ENCODE measurements at places on chromosomes 11 and 22.

DNA sequence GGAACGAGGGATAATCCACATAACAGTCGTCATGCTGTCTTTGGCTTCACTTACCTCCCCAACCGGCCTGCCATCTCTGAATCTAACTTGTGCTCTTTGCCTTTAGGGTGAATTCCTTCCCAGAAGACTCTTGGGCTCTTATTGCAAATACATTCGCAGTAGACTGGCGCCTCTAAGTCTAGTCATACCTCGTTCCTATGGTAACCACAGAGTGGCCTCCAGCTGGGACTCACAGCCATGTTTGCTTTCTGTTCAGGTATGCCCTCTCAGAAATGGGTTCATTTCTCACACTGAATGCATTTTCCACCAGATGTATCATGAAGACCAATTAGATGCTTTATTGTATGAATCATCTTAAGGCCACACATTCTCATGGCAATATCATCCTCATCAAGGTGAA lies 112.7 kb downstream of the FAR1 start:
- DNase-seq, result no peak

DNA sequence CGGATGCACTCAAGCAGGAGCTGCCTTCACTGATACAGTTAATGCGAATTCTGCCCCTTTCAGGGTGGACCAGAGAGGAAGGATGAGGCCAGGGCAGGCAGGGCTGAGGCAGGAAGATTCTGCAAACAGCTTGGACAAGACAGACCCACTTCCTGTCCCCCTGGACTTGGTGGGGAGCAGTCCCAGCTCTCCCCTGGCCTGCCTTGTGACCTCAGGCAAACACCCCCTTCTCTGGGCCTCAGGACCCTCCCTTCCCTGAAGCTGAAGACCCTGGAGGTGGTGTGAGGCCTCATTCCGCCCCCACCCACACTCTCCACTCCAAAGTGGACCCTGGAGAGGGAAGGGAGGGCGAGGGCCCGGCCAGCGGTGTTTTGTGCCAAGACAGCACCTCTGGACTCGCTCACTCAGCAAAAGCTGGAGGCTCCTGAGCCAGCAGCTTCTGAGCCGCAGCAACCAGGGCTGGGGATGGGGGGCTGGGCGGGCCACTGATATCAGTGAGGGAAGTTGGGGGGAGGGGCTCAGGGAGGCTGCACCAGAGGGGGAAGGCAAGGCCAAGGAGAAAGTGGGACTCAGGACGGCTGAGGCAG lies 8.5 kb downstream of the RAB3IL1 start:
- DNase-seq, result no peak

DNA sequence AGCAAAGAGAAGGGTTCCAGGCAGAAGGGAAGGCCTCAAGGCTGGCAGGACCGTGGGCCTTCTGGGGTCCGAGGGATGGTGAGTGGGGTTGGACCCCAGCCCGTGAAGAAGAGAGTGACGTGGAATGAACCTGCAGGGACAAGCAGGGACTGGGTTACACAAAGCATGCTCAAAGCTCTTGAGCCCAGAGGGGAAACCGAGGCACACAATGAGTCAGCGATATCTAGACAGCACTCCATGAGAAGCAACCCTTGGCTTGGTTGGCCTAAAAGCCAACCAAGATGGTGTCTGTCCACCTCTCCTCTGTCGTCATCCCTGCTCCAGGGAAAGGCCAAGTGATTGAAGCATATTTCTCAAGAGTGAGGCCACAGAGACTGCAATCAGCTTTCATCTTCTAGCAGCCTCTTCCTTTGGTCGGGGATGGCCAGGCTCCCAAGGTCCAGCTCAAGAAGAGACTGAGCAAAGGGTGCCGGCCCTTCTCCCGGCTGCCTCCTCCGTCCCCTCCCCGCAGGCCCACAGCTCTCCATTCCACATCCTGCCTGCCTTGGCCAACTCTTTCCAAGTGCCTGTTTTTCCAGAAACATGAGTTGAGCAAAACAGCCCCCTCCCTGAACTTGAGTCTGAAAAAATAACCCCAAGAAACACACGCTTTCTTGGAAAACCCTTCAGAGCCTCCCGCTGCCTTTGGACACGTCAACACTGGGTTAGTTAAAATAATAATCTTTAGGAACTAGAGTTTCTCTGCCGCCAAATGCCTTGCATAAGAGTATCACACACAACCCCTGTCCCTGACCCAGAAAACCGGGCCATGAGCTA lies 556.6 kb downstream of the MIAT start:
- no peak for DNase-seq

- no peak for DNase-seq
Observed at GRCh38 chr11:57475671-57476046, 15.3 kb downstream of the RTN4RL2 start.

DNA sequence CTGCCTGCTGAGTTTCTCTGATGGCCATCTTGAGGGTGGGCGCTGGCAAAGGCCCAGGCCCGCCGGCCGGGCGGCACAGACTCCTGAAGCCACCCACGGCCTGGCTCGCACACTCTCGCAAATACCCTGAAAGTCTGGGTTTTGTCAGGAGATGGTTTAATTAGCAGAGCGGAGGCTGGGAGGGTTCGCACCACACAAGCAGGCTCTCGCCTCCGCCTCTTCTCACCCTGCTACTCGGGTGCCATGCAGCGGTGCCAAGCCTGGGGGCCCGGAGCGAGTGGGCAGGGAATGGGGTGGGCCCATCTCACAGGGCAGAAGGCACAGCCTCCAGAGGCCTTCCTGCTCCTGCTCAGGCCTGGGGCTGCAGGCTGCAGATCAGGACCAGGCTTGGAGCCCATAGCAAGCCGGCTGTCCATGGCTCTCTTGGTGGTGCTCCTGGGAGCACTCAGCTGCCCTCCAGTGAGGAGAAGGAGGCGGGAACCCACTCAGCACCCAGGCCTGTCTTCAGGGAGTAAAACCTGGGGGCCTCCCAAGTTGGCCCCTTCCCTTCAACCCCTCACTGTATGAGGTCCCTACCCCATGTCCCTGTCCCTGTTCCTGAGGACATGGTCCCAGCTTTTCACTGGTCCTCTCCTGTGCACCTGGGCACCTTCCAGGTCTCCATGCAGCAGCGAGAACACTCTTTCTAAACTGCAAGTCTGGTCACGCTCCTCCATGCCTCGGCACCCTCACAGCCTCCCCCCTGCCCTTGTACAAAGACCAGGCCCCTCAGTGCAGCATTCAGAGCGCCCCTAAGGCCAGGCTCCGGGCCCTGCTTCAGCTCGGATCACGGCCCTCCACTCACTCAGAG lies 62.0 kb downstream of the FLRT1 start:
- DNase-seq, result no peak

DNA sequence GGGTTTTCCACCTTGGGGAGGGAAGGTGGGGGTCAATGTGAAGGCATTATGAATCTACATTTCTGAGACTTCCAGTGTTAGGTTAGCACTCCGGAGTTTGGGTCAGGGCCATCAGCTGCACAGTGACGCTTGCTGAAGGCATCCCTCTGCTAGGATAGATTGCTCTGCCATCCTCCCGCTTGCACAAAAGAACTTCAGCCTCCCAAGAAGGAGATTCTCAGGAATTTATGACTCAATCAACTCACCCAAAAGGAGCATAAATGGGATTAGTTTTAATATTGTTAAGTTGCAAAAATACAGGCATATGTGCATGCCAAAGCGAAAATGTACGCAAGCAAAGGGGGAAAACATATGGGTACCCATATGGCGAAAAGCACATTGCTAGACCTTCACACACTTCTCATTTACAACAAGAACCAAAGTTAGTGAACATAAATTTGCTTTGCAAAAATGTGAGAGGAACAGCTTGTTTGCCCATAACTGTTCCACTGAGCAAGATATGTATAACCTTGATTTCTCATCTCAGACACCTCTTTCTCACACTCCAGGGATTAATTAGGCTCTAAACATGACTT lies 1013.0 kb downstream of the OPCML start:
- no peak for DNase-seq

GRCh38 chr11:63603180-63603518 lies 11.1 kb downstream of the PLAAT3 start:
- DNase-seq, result no peak

DNA sequence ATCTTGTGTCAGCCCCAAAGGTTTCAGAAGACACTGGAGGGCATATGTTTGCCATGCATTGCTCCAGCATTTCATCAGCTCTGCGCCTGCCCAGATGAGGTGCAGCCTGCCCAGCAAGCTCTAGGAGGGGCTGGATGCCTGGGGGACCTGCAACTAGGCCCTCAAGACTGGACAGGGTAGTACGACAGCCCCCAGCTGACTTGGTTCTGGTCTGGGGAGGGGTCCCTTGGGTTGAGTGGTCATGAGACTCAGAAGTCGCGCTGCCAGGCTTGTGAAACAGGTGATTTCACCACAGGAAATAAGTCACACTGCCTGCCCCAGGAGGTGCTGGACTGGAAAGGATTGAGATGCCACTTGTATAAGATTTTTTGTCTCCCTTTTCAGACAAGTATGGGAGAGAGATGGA lies 23.4 kb downstream of the TPBGL start:
- no peak for DNase-seq

Measured in activated naive CD8-positive, alpha-beta T cell treated with anti-CD3 and anti-CD28 coated beads, Interleukin-2, amount 50 U/mL, for 16 hours (primary cell).